Activated T-helper 1 cell treated with Interleukin-2 at 50 U/mL for 16 hours (primary cell): ENCODE measurements at places on chromosomes 16 and 17.

DNA sequence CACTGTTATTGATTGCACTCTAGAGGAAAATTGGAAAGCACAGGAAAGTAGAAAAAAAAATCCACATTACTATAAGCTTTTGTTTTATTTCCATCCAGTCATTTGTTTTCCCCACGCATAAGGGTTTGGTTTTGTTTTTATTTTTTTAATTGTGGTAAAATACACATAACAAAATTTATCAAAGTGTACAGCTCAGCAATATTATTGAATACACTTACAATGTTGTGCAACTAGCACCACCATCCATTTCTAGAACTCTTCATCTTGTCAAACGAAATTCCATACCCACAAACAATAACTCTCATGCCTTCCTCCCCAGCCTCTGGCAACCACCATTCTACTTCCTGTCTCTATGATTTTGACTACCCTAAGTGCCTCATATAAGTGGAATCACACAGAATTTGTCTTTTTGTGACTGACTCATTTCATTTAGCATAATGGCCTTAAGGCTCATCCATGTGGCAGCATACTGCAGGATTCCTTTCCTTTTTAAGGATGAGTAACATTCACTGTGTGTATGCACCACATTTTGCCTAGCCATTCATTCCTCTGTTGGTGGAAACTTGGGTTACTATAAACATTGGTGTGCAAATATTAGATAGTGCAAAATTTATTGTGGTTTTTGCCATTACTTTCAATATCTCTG lies 11.1 kb downstream of the SPPL2C start:
- no peak for DNase-seq

DNA sequence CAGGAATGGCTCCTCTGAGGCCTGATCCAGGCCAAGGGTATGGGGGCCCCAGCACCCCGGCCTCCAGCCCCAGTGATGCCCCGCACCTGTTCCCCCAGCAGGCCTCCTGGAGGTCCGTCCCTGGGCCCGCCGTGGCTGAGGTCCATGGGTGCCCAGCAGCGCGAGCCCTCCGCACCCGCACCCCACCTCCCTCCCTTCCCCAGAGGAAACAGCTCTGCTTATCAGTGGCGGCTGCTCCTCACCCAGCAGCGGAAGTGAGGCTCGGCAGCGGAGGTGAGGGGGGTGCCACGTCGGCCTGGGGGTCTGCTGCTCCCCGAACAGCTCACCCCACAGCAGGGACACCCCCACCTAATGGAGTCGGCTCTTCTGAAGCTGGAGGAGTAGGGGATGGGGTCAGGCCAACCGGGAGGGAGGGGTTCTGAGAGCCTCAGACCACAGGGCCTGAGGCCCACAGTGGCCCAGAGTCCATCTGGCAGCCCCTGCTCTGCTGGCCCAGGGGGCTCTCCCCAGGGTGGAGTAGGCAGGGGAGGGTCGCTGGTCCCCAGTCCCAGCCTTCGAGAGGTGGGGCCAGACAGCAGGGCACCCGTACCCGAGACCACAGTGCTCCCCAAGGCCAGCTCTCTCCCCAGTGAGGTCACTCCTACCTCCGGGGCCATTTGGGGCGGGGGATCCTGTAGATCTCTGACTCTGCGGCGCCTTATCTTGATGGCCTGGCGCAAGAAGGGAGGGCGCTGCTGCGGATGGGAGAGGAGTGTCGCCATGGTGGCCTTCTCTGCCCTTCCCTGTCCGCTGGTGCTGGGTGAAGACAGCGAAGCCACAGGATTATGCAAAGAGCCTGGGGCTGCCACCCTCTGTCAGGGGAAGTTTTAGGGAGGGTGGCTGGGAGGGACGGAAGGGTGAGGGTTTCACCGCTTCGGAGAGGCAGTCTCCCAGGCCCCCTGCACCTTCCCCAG lies at the start of gene UNC13D:
Gene UNC13D, minus strand, starts transcription at position 828 of the 953 bp plus-strand sequence. Its CDS starts 67 bp downstream, at position 761.
- DNase-seq: peak; percentile 53

GRCh38 chr17:8732406-8733085 lies 12.1 kb downstream of the CCDC42 start:
- no peak for DNase-seq

- no peak for DNase-seq
Measured at GRCh38 chr17:82874011-82874835, 34.4 kb upstream of the ZNF750 start.

GRCh38 chr17:17709815-17710321 lies 28.6 kb downstream of the RAI1 start:
- DNase-seq: no peak

GRCh38 chr17:35141681-35142466 lies at the start of gene NLE1:
Gene NLE1 (minus strand): TSS chr17:35142303. CDS start chr17:35142275, 28 bp downstream.
- DNase-seq: peak; percentile 83

DNA sequence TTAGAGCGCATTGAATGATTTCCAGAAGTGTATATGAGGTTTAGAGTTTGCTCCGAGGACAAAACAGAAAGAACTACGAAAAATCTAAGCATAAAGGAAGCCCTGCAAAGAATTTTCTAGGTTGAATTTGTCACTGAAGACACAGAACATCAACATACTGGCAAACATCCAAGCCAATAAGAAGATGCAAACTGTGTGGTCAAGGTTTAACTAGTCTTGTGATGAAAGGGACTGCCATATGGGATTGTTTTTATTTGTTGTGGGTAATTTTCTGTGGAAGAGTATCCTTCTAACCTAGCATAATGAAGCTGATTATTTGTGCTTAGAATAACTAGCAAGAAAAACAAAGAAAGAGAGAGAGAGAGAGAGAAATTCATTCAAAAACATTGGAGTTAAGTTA lies 492.0 kb upstream of the ERCC4 start:
- no peak for DNase-seq

DNA sequence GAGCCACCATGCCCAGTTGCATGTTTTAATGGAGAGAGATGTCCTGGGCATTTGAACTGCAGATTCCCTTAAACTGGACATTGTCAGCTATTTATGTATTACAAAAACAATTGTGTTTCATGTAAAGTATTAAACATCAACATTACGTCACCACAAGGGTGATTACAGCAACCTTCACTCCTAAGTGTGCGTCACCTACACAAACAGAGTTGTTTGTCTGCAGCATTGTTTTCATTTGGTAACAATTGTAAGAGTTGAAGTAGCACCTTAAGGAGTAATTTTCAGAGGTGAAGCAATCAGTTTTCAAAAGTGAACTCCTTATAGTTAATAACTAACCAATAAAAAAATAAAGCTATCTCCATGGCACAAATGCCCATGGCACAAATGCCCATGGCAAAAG lies 271.4 kb downstream of the IRX3 start:
- no peak for DNase-seq

DNA sequence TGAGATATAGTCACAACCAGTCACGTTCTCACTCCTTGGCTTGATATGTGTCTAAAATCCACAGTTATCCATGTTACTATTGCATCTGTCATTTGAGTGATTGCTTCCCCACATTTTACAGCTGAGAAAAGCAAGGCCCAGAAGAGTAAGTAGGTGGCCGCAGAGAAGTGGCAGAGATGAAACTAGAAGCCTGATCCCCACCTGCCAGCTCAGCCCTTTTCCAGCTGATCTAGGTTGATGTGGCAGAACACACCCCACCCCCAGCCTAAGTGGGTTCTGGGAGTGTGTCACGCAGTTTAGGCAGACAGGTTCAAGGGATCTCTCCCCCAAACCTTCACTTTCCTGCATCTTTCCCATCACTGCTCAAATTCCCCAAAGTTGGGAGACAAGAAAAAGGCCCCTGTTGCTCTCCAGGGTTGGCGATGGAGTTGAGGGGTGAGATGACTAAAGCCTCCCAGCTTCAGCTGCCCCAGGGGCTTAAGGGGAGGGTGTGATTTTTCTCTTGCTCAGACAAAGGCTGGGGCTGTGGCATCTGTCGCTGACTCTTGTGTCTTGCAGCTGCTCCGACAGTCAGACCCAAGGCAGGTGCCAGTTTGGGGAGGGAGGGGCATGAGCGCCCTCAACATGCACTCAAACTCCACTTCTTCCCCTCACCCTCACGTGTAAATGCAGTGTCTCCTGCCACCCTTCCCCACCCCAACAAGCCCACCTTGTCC lies 48.9 kb upstream of the LHX1 start:
- no peak for DNase-seq

- DNase-seq: peak; percentile 40
Measured at GRCh38 chr16:4693956-4694641, 737 bp downstream of the NUDT16L1 start.

GRCh38 chr16:68074850-68075555 lies 10.2 kb upstream of the NFATC3 start:
- peak; percentile 45 for DNase-seq

- peak; percentile 60 for DNase-seq
Measured at GRCh38 chr17:50026837-50027171, 29.1 kb upstream of the ITGA3 start.

- no peak for DNase-seq
Measured at GRCh38 chr16:81447383-81448101, 2.9 kb downstream of the CMIP start.

DNA sequence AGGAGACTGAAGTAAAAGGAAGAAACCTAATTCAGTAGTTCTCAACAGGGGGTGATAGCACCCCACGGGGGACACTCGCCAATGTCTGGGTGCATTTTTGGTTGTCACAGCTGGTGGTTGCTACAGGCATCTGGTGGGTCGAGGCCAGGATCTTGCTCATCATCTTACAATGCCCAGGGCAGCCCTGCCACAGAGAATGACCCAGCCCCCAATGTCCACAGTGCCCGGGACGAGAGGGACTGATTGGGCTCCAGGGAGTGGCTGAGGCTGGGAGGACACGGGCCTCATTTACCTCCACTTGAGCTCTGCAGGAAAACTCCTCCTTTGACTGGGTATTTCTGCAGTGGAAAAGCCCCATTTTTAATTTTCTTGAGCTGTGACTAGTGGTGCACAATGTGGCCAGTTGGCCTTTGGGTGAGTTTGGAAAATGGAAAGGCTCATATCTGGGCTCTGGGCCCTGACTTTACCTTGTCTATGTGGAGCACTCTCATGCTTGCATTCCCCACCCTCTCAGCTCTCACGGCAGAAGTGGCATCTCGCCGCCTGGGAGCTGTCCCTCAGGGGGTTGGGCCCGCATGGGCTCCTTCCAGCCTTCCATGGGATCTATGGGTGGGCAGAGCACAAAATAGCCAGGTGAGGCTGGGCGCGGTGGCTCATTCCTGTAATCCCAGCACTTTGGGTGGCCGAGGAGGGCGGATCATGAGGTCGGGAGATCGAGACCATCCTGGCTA lies 37.7 kb upstream of the IRF8 start:
- DNase-seq: no peak

DNA sequence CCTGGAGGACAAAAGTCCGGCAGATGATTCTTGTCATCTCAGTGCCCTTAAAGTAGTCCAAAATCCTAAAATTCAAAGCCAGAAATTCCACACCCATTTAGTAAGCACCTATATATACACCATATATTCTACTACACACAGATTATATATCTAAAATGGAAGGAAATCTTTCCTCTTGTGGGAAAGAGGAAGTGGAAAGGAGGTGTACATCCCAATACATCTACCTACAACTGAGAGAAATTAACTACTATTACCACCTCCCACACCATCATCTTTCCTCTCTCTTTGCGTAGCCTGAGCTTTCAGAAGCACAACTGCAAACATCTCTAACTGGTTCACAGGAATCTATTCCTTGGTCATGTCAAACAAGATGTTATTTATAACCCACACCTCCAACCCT lies 5.4 kb upstream of the ITGA2B start:
- no peak for DNase-seq

GRCh38 chr16:30980959-30981358 lies 4.0 kb upstream of the HSD3B7 start:
- no peak for DNase-seq

DNA sequence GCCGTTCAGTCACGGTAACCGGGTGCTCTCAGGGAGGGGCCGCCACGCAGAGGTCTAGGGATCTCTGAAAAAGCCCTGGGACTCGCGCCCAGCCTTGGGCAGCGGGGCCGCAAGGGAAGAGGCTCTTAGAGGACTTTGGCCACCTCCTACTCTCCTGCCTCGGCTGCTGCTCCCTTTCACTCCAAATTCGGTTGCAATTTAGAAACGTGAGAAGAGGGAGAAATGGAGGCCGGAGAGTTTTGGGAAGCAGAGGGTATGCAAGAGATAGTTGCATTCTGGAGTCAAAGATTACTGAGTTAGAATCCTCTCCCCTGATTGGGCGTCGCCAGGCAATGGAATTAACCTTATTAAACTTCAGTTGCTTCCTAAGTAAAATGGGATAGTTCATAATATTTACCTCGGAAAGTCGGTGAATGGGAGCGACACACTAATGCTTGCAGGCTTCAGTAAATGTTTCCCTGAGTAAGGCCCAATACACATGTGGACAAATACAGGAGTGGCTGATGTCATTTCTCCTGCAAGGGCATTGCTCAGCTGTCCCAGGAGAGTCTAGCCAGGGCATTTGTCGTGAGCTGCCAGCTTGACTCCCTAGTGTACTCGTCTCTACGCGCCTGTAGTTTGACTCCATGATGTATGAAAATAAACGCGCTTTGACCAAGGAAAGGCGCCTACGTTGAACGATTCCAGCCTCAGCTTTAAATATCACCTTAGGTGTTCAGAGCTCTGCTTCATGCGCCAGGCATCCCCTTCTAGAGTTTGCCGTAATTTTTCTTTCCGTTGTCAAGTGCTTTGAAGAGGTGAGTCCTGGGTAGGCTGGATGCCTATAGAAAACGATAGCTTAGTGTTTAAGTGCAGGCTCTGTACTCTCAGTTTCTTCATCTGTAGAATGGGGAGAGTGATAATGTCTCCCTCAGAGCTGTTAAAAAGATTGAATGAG lies 667 bp downstream of the OGFOD1 start:
- DNase-seq: no peak

DNA sequence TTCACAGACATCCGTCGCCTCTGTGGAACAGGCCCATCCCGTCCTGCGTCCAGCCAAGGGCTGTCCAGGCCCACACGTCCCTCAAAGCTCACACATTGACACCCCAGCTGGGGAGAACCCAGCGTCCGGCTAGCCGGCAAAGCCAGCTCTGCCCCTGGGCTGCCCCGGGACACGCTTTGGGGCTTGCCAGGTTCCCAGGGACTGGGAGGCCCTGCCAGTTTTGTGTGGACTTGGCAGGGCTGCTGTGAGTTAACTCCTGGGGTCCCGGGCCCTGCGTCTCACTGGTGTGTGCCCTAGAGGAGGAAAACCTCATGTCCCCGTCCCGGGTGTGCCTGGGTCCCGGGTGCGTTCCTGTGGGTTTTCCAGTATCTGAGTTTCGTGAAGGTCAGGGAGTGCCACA lies 6.3 kb downstream of the SOX8 start:
- no peak for DNase-seq

DNA sequence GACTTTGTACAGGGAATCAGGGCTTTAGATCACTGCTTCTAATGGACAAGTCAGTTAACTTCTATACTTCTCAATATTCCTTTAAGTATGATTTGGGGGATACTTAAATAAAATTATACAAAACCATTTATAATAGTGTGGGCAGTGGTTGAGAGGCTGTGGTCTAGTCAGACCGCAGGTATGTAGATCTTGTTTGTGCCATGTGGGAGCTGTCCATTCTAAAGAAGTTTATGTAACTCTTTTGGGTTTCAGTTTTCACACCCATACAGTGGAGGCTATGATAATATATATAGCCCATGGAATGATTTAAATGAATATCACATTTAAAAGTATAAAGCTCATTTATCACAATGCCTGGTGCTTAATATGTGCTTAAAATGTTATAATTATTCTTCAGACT lies 654.3 kb upstream of the KIF2B start:
- no peak for DNase-seq

GRCh38 chr16:1779741-1780676 lies 2.4 kb downstream of the SPSB3 start:
- no peak for DNase-seq
